Inflammatory macrophage treated with lipopolysaccharide for 4 hours (primary cell): ENCODE measurements at places on chromosomes 3 and 15.

- no peak for DNase-seq
Measured at GRCh38 chr3:194212845-194213331, 76.9 kb downstream of the HES1 start.

DNA sequence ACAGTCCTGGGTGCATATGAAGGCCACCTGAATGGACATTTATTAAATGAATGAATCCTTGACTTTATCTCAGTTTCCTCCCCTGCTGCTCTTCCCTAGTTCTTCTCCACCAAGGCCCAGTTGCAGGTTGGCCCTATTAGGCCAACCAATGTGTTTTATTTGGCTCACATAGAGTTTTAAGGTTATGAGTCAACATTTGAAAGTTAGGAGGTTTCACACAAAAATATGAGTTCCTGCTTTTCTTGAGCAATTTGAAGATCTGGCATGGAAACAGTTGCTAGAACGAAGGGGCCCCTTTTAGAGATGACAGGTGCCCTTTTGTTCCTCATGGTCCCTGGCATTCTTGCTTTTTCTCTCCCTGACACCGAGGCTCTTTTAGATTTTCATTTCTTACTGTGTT lies 83.0 kb upstream of the PDZRN3 start:
- no peak for DNase-seq

GRCh38 chr3:170090601-170090981 lies 52.8 kb downstream of the GPR160 start:
- no peak for DNase-seq

DNA sequence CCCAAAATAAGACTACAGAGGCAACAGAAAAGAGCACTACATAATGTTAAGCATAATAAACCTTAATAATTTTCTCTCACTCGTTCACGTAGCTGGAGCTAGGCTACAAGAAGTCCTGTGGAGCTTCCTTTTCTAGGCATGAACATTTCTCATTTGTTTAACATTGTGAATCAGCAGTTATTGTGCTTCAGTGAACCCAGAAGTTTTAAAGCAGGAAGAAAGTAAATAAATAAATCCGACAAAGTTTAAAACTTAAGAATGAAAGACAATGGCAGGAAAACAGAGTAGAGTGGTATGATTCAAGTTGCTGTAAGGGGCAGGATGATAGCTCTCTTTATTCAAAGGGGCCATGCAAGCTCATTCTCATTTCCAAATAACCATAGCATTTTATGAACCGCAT lies 191.8 kb downstream of the LSAMP start:
- no peak for DNase-seq

DNA sequence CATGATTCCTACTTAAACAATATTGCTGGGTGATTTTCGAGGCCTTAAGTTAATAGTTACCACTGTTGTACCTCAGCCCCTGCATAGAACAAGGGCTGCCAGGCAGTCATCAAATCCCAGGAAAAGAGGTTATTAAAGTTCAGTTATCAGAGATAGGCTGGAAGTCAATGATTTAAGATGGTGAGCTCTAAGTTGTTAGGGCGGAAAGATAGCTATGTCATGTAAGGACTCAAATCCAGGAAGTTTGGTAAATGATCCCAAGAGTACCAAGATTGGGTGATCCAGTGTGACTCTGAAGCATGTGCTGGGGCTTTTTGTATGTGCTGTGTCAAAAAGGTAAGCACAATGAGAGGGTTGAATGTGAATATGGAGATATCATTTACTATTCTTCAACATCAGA lies 287.9 kb downstream of the NLGN1 start:
- DNase-seq, result no peak

GRCh38 chr3:46899151-46900006 lies 21.9 kb downstream of the PTH1R start:
- no peak for DNase-seq
